CD4-positive, alpha-beta T cell treated with Interleukin-2 at 100 ng/mL for 4 hours (primary cell): ENCODE measurements at places on chromosomes 2 and 18.

DNA sequence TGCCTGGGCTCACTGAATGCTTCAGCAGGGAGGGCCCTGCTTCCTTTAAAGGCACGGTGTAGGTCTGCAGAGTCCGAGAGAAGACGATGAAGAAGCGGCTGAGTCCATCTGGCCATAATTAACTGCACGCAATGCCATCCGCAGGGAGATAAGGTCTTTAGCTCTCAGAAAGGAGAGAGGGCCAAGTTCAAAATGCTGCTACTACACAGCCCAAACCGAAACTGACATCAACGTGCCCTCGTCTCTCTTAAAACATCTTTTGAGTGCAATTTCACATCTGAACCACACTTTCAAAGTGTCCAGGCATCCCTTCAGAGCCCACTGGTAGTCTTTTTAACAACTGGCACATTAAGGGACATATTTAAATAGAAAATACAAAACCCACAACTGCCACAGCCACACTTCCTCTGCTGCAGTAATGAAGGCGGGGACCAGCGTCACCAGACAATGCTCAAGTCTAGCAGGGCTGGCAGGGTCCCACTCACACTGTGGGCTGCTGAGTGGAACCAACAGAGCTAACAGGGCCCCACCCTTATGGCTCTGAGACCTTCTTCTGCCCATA is 35.8 kb downstream of the ST3GAL5 start:
- DNase-seq: peak; percentile 83

GRCh38 chr2:120020554-120020953 is 7.7 kb downstream of the EPB41L5 start:
- no peak for DNase-seq

DNA sequence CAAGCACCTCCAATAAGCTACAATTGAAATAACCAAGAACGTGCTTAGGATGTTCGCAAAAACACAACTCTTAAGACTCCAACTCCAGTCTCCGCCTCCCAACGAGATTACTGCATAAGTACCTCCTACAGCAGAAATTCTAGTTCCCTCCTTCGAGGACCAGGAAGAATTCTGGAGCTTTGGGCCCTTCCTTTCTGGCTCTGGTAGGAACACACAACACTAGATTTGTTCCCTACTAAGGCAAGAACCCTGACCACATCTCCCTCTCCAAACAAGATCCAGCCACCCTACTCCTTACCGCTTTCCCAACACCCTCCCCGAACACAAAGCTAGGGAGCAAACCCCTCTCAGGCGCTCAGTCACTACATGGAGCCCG is 721 bp downstream of the ADAM17 start:
- peak; percentile 32 for DNase-seq

- no peak for DNase-seq
These were observed 75.2 kb upstream of the TSPYL6 start for GRCh38 chr2:54330926-54331835.

GRCh38 chr2:199443589-199444130 is 14.1 kb downstream of the SATB2 start:
- no peak for DNase-seq

DNA sequence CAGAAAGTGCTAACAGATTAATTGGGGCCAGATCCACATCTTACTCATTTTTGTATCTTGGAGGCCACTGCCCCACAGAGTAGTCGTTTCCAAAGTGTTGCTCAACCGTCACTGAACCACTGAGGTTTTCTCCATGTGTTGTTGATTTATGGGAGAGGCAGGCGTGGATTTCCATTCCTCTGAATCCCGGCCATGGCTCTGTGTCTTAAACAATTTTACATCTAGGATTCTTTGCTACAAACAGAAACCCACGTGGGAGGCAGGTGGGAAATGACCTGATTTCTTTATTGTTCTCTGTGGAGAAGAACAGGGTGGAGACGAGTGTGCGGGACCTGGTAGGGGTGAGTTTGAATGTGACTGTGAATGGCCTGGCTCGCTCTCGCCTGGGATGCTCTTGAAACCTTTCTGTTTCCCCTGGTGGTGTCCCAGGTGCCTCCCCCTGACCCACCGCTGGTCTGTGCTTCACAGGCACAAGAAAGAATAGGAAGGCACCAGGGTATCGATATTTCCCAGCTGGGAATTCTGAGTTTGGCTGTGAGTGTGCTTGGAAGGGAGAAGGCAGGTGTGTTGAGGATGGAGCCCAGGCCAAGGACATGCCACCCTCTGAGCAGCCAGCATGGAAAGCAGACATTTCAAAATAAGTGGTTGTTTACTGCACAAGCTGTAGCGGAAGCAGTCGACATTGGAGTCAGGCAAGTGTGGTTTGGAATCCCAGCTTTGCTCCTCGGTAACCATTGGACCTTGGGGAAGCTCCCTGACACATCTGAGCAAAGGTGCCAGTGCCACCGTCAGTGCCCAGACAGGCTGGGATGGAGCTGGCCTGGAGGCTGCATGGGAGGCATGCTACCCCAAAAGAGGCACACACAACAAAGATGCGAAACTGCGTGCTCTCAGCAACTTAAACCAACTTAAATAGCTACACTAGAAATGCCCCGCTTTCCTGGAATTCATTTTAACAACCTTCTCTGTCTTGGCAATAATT is 50.0 kb downstream of the LPIN1 start:
- DNase-seq: no peak

DNA sequence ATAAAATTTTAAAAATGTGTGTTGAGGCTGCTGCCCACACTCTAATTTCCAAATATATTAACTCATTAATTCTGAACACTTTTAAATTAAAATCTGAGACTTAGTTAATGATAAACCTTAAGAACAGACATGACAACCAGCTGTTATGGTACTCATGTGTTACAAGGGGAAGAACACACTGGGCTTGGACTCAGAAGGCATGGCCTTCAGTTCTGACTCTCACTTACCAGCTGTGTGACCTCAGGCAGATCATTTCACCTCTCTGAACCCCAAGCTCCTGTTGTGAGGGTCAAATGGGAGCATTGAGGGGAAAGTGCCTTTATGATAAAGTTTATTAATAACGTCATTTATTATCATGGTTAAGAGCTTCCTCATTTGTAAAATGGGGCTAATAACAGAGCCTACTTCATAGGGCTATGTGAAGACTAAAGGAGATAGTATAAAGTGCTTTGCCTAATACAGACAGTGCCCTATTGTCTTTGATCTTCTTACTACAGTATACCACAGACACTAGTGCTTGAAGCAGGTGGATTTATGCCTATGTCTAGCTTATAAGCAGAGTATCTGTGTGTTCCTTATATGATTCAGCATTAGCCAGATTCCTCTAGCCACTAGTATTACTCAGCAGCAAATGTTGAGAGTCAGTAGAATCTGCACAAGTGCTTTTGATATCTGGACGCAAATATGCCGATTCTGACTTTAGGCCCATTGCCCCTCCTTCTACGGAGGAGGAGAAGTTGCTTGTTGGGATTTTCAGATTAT is 99.6 kb downstream of the SGPP2 start:
- DNase-seq: no peak

DNA sequence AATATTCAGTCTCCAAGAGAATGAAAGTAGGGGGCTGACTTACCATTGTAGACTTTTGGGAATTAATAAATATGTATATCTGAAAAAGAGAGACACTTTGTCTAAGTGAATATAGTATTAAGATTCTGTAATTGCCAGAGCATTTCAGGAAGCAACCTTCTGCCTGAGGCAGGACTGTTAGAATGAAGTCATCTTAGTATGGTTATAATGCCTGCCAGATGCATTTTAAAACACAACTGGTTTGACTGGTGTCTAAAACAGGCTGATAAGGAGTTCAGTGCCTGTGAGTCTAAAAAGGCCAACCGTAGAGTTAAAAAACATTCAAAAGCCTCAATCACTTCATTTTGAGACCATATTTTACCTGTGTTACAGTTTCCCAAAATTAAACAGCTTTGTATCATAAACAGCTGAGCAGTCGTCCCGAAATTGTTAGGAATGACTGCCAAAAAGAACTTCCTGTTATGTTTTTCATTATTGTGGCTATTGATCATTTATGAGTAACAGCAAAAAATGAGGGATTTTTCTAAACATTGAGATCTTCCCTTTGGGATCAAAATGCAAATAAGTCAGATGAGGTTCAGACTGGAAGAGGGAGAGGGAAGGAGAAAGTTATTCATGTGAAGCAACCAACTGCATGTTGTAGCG is 443.9 kb downstream of the PID1 start:
- DNase-seq: no peak

DNA sequence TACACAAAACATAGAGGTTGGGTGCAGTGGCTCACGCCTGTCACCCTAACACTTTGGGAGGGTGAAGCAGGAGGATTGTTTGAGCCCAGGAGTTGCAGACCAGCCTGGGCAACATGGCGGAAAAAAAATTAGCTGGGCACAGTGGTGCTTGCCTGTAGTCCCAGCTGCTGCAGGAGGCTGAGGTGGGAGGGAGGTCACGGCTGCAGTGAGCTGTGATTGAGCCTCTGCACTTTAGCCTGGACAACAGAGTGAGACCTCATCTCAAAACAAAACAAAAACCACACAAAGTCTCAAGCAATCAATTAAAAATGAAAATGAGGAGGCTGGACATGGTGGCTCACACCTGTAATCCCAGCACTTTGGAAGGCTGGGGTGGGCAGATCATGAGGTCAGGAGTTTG is 4.9 kb downstream of the NOP58 start:
- DNase-seq: no peak

DNA sequence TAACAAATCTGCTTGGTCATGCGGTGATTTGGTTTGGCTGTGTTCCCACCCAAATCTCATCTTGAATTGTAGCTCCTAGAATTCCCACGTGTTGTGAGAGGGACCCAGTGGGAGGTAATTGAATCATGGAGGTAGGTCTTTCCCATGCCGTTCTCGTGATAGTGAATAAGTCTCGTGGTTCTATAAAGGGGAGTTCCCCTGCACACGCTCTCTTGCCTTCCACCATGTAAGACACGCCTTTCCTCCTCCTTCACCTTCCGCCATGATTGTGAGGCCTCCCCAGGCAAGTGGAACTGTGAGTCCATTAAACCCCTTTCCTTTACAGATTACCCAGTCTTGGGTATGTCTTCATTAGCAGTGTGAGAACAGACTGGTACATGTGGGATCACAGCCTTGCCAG is 36.7 kb downstream of the TRABD2A start:
- DNase-seq: no peak

- no peak for DNase-seq
These were observed 107.1 kb downstream of the POLE4 start for GRCh38 chr2:75065402-75066008.

- DNase-seq: no peak
These were observed 354.6 kb downstream of the FSIP2 start for GRCh38 chr2:186093174-186093573.

DNA sequence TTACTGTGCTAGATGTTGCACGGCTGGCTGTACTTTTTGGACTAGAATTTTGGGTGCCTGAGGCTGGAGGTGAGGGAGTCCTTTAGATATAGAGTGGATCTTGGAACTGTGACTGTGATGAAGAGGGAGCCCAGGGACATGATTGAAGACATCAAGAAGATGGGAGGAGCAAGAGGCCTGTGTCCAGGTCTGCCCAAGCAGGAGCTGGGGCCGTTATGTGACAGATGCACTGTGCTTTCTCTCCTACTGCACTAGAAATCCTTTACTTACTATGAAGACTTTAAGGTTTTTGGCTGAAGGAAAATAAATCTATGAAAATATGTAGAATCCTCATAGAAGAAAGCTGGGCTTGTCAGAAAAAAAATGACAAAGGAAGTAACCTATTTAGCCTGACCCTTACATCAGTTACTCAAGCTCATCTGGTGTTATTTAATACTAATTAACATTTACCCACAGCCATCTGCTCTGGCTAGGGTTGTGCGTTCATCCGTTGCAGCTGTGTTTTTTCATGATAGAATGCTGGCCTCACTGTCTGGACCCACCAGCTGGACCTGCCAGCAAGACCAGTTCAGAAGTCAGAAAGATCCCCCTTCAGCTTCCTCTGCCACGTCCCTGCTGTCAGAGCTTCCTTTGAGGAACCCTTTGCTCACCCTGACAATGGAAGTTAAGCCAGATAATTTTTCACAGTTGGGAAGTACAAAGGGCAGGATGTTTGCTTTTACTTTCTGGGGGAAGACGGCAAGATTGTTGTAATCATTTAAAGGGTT is 16.7 kb downstream of the TSN start:
- DNase-seq: no peak

DNA sequence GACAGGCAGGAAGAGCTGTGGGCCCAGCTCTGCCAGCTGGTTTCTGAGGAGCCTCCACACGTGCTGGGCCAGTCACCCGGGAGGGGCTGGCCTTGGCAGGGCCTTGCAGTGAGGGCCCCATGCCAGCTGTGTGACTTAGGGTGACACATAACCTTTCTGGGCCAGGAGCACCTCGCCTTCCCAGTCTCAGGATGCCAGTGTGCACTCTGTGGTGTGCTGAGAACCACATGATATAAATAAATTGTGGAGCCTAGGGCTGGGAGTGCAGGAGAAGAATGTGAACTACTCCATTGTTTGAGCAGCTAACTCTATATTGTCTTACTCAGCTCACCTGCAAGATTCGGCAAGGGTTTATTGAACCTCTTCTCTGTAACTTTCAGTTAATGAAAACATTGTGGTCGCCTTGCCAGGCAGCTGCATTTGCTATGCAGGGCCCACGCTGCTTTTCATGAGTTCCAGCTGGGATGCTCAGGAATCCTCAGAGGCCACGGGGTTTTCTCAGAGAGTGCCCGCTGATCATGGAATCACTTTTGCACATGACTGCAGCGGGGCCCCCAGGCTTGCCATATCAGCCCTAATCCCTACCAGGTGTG is 222.3 kb downstream of the SH3RF3 start:
- DNase-seq: no peak

GRCh38 chr2:161415034-161415986 is 787 bp upstream of the TBR1 start:
- DNase-seq: peak; percentile 3

GRCh38 chr18:68478246-68478645 is 236.7 kb downstream of the TMX3 start:
- no peak for DNase-seq
